ENCODE measurements at places on chromosomes 3 and 15.

DNA sequence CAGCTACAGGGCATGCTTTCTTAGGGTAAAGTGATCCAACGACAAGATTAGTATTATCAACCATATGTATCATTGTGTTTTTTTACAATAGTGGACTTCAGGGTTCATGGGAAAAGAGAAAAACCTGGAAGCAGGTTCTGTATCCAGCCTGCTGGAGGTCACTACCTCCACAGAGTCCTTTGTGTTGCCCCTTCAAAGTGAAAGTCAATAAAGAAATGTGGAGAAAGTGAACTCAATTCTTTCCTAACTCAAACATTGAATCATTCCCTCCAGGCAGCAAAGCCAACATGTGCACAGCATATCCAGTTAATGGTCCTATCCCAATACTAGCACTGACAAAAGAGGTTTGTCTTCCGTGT is 45.4 kb downstream of the FGF7 start:
- DNase-seq: no peak

- no peak for DNase-seq
These were observed 93.0 kb upstream of the C2CD4B start for GRCh38 chr15:62257996-62258521.

- DNase-seq: no peak
These were observed 68.0 kb downstream of the PDZRN3 start for GRCh38 chr3:73556520-73557372.

GRCh38 chr15:48373821-48374451 is 42.7 kb downstream of the DUT start:
- DNase-seq: no peak

GRCh38 chr3:27639271-27639670 is 82.9 kb downstream of the EOMES start:
- no peak for DNase-seq

GRCh38 chr3:140505213-140505612 is 172.7 kb upstream of the TRIM42 start:
- no peak for DNase-seq

DNA sequence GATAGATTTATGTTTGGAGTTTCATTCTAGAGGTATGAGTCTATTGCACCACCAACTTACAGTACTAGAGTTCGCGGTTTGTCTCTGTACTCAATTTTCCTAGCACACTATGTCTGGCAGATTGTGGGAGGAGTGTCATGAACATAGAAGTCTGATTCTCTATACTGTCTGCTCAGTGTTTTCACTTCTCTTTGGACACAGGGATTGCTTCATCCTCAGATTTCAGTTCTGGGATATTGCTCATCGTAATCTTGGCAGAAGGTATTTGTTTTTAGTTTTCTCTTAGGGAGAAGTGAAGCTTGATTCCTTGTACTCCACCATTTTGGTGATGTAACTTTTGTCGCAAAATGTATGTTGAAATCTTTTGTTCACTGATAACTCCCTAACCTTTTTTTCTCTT is 27.8 kb upstream of the AZI2 start:
- no peak for DNase-seq

- DNase-seq: no peak
These were observed 110.1 kb downstream of the POLR2M start for GRCh38 chr15:57816599-57816998.

GRCh38 chr15:58549785-58550074 is 117.9 kb downstream of the LIPC start:
- no peak for DNase-seq

GRCh38 chr3:44175070-44175469 is 66.6 kb upstream of the TOPAZ1 start:
- no peak for DNase-seq

- DNase-seq: no peak
These were observed 50.2 kb downstream of the CRYBG3 start for GRCh38 chr3:97871801-97872524.

DNA sequence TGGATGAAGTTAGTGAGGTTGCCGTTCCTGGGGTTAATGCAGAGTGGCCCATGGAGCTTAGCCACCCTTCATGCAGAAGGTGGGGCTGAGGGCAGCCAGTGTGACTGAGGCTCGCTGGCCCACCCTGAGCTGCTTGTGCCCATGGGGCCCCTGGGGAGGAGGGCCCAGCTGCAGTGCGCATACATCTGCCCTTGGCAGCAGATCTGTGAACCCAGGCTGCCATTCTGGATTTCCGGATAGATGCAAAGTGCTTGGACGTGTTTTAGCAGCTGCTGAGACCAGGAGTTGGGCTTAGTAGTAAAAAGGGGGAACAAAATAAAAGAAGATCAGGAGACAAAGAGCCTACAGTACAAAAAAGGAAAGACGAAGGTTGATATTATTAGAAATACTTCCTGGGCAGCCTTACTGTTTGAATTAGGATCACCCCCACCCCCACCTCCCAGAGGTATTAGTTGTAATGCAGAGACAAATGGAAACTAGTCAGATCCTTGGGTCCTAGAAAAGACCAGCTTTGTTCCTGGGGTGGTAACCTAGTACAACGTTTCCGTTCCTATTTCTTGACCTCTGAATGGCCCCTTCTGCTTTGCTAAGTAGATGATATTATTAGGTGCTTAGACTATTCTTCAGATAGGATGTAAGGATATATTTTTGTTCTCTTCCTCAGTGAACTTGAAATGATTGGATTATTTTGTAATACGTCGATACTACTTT is 70.2 kb downstream of the IGF1R start:
- DNase-seq: no peak

- no peak for DNase-seq
These were observed 9.2 kb downstream of the CCDC14 start for GRCh38 chr3:123951522-123952447.

- DNase-seq: peak; percentile 53
These were observed 1.8 kb downstream of the HYAL3 start for GRCh38 chr3:50297384-50297775.

GRCh38 chr3:55000546-55000945 is 72.7 kb upstream of the LRTM1 start:
- no peak for DNase-seq

DNA sequence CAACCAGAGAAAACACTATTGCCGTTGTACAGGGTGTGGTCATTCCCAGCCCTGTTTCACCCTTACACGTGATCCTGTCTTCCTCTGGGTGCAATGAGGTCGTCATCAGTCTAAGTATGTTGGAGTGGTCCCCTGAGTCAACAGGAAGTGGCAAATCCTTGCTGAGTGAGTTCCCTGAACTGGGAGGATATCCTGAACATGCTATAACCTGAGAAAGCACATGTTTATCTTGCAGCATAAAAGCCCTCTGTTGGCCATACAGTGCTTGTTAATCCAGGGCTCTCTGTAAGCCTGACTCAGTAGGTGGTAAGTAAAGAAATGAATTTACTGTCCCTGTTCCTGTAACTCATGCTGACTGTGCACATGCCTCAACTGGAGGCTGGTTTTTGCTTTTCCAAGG is 477.8 kb upstream of the RGMA start:
- no peak for DNase-seq

- no peak for DNase-seq
These were observed 8.3 kb downstream of the SOX14 start for GRCh38 chr3:137772214-137772955.

DNA sequence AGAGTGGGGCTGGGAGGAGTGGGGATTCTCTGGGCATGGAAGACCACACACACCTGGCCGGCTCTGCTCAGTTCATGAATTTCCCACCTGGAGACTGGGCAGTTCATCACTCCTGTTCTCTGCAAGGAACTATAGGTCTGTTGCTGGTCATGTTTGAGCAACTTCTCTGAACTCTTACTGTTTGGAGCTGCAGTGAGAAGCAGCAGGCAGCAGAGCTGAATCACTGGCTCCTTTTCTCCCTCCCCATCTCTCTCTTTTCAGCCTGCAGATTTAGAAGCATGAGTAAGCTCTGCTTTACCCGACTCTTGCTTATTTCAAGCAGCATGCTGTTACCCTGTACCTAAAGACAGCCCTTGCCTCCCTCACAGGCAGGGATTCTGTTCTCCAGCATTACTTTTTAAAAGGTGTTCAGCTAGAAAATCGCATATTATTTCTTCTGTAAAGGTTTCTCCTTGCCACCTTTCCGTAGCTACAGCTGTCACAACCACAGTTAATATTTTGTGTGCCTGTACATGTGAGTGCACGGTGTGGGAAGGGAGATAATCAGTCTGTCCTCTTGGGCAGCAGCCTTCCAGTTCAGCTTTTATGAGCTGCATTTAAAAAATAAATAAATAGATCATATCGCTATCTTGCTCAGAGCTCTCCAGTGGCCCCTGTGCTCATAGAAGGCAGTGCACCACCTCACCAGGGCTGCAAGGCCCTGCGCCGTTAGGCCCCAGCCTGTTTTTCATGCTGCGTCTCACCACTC is 131.6 kb downstream of the CHCHD6 start:
- DNase-seq: no peak

DNA sequence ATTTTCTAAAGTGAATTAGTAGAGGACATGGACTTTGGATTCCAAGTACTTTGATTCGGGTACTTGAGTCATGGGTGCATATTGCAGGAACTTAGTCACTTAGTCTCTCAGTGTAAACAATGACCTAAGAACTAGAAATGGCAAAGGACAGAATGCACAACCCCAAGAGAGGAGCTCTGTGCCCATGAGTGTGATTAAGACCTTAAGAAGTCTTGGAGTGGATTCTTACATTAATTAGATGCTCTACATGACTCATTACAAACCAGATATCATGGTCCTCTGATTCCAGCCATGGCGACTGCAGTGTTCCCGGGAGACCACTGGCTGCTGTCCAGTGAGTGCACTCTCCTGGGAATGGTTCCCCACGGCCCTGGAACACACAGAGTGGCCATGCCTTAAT is 251.5 kb downstream of the GABRG3 start:
- DNase-seq: no peak

DNA sequence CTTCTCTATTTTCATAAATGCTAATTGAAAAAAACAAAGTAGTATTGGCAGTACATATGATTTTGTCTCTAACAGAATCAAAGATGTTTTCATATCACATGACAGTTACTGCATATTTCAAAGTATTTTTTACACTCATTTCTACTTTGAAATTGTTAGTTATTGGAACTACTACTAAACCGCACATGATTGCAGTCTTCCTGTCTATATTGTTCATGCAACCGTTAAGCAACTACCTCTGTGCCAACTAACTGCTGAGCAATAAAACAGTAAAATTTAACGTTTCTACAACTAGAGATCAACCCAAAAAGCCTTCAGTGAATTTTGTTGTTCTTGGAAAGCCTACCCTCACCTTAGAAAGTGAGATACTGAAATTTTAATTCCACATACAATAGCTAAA is 64.2 kb downstream of the DMXL2 start:
- DNase-seq: no peak

DNA sequence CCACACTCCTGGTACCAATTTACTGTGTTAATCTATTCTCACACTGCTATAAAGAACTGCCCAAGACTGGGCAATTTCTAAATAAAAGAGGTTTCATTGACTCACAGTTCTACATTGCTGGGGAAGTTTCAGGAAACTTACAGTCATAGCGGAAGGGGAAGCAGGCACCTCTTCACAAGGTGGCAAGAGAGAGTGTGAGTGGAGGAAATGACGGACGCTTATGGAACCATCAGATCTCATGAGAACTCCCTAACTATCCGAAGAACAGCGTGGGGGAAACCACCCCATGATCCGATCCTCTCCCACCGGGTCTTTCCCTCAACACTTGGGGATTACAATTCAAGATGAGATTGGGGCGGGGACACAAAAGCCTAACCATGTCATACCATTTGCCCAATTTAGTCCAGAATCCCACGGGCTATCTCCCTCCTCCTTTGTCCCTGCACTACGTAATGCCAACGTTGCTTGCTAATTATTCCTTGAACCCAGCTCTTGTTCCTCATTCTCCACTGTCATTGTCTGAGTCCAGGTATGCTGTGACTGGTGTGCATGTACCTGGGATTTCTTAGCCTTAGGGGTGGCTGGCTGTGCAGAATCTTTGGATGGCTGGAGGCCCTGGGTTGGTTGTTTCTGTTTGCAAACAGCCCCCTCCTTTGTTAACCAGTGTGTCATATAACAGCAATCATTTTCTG is 3.4 kb downstream of the PIGZ start:
- DNase-seq: no peak

DNA sequence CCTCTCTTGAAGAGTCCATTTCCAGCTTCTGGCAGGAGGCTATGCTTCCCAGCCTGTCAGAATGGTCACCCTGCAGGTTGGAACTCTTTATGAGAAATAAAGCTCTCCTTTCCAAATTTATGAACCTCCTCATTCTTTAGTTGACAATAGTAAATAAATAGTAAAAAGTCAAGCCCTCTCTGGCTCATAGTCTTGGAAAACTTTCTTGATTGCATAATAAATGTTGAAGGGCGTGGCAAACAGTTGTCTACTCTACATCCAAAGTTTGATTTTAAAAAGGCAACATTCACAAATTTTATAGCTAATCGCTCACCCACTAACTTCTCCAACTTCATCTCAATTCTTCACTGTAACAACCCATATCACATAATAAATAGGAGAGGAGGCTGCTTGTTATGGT is 58.8 kb downstream of the MCF2L2 start:
- DNase-seq: no peak

DNA sequence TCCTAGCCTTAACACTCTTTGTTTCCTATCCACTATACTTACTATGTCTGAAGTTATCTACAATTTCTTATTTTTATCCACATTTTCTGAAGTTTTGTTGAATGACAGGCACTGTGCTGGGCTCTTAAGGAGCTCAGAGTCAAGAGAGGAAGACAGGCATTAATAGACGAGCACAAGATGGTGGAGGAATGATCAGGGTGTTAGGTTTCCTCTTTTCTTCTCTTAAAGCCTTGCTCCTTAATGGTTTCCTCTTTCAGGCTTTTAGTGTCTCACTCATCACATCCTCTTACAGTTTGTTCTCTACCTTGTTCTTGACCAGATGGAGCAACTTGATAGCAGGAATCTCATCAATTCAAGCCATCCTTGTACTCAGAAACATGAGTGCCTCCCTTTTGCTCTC is 52.9 kb upstream of the BCL6 start:
- DNase-seq: no peak

GRCh38 chr3:86982883-86983282 is 8.1 kb downstream of the VGLL3 start:
- DNase-seq: no peak

- no peak for DNase-seq
These were observed 67.7 kb downstream of the SLC30A4 start for GRCh38 chr15:45454814-45455213.

DNA sequence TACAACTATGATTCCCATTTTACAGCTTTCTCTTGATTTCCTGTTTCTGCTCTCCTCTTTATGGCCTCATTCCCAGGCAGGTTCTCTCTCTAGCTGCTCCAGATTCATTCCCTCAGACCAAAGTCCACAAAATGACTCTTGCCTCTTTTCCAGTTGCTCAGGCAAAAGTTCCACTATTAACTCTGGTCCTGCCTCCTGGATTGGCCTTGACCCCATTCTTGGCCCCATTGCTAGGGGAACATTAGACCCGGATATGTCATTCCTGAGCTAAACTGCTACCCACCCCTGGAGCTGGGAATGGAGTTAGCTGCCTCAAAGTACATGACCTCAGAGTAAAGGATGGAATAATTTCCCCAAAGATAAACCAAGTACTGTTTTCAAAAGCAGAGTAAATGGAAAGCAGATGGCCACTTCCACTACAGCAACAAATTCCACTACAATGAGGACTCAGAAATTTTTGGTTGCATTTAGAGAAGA is 73.0 kb upstream of the GAP43 start:
- no peak for DNase-seq
